ELR (cell line): ENCODE measurements at places on chromosomes 11 and 22.

- DNase-seq: peak; percentile 6
These were observed 16.7 kb upstream of the EHF start for GRCh38 chr11:34604145-34604544.

GRCh38 chr22:48925450-48925849 is 902.2 kb downstream of the BRD1 start:
- DNase-seq: no peak

- peak; percentile 90 for DNase-seq
These were observed 11.7 kb downstream of the SEC14L2 start for GRCh38 chr22:30408388-30409102.

DNA sequence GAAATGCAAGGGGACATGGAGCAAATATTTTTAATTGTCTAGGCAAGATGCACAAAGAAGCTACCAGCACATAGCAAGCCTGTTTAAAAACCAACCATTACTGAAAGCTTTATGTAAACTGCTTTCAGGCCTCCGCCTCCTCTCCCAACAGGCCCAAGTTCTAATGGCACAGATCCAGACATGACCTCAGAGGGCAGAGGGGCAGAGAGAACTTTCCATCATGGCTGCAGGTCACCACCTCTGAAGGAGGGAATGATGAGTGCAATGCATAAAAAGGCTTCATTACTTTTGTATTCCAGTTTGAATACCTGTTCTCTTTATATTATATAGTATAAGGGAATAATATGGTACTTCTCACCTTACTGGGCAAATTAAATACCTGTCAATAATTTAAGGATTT is 15.2 kb downstream of the DDX17 start:
- no peak for DNase-seq

DNA sequence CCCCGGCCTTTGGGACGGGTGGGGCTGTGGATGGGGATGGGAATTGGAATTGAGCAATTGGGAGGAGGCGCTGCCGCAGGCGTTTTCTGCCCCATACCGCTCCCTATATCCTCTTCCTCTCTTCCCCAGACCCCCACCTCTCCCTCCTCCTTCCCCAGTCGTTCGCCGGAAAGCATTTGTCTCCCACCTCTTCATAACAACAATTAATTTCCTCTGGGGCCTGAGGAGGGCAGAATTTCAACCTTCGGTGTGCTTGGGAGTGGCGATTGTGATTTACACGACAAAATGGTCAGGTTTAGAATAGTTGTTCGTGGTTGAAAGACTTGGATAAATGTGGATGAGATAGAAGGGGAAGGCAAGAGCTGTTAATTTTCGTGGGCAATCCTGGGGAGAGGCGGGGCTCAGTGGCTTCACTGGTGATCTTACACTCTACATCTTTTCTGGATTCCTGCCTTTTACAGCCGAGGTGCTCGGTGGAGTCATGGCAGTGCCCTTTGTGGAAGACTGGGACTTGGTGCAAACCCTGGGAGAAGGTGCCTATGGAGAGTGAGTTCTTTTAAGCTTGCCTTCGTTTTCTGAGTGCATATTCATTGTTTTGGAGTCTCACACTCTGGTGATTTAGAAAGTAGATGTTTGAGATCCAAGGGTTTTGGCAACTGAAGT is 1.5 kb downstream of the CHEK1 start:
- peak; percentile 96 for DNase-seq

DNA sequence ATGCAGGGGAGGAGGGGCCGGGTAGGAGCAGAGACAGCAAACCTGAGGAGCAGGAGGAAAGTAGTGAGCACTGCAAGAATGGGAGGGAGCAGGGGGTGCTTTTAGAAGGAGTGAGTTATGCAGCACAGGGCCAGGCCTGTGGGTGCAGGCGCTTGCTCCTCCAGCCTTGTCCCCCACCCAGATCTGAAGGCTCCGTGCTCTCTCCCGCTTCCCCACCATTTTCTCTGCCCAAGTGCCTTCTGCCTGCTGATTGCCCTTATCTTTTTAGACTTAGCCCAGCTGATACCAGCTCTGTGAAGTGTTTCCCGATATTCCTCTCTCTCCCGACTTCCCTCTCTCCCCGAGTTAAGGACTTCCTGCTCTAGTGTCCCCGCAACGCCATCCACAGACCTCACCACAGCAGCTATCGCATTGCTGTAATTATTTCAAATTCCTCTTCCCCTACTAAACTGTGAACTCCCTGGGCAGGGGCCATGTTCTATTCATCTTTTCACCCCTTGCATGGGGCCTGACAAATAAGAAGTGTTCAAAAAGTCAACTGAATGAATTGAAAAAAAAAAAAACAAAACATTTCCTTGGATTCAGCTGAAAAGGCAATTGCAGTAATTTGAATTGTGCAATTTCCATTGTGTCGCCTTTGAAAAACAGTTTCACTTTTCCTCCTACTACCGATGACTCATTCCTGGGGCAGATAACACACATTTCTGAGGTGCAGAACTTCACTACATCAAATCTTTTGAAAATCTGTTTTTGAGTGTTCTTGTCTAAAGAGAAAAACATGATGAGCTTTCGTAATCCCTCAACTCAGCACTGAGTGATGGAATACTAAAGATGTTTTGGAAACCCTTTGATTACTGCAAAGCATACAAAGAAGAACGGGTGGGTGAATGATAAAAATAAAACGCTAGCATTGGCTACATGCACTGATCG is 69.7 kb upstream of the BMAL1 start:
- peak; percentile 76 for DNase-seq

GRCh38 chr11:46673713-46674462 is 26.5 kb downstream of the ARHGAP1 start:
- DNase-seq: no peak

GRCh38 chr11:47289856-47290255 is 19.9 kb downstream of the MADD start:
- no peak for DNase-seq

DNA sequence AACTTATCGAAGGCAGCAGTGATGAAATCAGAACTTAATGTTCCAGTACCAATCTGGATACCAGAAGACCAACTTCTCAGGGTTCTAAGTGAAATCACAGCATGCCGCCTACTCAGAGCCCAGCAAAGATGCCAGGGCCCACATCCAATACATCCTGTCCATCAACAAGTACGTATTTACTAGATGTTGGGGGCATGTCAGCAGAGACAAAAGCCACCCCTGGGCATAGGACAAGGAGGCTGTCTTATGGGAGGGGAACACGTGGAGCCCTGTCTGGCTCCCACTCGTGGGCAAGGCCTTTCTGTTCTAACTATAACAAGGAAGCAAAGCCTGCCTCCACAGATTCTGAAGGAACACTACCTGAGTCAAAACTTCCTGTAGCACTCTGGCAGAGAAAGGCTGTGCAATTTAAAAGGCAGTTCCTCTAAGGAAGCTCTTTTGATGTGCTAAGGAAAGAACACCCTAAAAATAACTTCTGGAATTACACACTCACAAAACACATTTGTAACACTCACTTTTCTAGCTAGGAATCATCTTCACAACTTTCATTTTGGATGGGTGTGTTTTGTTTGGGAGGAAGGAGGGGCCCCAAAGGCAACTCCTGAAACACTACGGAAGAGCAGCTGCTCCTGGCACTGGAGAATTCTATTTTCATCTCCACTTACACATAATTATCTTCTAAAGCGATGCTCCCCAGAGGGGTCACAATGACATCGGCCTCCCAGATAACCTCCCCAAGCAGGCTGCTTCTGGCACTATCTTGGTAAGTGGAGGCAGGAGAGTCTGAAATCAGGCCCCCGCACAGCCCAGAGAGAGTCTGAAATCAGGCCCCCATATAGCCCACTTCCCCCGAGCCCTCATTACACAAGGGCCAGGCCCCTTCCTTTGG is 14.2 kb downstream of the SMCO4 start:
- DNase-seq: no peak

DNA sequence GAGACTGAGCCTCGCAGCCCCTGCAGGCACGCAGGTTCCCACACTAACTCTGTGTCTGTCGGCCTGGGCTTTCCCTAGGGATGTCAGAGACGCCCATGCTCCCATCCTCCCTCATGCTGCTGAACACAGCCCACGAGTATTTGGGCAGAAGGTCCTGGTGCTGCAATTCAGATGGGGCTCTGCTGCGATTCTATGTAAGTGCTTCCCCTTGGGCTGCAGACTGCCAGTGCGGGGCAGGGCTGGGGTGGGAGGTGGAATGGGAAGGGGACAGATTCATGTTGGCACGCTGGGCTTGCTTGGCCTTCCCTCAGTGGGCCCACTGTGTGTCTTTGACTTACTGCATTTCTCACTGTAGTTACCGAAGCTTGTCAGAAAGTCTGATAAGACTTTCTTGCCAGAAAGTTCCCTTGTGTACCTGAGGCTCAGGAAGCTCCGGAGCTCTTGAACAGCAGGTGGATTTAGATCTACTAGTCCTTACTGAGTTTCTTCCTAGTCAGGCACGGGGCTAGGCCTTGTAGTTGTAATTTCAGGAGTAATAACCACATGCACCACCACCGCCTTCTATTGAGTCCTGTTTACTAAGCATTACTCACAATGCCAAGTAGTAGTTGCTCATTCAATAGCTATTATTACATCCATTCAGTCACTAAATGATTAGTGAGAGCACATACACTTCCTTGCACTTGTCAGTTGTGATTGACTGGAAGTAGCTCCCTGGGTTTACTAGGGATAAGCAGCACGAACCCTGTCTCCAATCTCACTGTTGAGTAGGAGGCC is 65.2 kb downstream of the CABIN1 start:
- peak; percentile 65 for DNase-seq

GRCh38 chr11:86746514-86746913 is 53.8 kb upstream of the PRSS23 start:
- peak; percentile 37 for DNase-seq

DNA sequence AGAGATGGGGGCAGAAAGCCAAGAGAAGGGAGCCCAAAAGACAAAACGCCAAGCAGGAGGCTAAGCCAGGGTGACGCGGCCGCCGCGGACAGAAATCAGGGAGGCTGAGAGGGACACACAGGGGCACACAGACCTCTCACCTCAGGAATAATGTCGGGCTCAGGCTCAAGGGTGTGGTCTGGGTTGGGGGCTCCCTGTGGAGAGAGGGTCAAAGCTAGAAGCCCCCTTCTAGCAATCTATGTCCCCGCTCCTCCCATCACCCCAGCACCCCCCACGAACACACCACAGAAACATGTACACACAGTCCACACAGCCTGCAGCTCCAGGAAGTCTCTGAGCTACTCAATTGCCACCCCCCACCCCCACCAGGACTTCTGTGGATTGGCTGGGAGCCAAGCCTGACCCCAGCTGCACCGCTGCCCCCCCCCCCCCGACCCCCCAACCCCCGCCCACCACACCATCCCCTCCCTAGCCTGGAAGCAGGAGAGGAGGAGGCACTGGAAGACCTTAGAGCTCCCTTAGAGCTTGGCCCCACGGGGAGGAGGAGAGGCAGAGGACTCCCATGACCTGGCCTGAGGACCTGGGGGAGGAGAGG is 6.9 kb downstream of the BCL9L start:
- DNase-seq: peak; percentile 24
